NCI-H82 (cell line): ENCODE measurements at places on chromosomes 12 and 14.

- DNase-seq: no peak
Measured at GRCh38 chr12:19461999-19462398, 22.7 kb downstream of the AEBP2 start.

DNA sequence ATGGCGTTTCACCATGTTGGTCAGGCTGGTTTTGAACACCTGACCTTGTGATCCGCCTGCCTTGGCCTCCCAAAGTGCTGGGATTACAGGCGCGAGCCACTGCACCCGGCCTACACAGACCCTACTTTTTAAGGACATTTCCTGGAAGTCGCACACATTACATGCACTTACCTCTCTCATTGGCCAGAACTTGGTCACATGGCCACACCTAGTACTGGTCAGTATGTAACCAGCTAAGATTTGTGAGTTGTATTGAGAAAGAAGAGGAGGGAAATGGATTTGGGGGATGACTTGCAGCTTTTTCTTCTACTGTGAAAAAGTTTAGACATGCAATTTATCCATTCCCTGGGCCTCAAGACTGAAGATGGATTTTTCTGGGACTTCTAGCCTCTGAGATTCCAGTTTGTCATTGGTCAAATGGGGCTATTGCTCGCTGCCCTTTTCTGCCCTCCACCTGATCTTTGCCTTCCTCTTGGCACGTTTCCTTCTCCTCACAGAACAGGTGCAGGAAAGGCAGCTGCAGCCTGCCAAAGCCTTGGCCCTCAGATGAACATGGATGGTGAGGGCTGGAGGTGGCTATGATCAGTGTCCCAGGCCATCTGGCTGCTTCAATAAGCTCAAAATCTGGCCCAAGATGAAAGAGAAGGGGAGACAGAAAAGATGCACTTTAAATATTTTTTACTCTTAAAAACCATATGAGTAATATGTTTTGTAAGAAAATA, 7.1 kb upstream of the ZDHHC22 start:
- DNase-seq: peak; percentile 50

DNA sequence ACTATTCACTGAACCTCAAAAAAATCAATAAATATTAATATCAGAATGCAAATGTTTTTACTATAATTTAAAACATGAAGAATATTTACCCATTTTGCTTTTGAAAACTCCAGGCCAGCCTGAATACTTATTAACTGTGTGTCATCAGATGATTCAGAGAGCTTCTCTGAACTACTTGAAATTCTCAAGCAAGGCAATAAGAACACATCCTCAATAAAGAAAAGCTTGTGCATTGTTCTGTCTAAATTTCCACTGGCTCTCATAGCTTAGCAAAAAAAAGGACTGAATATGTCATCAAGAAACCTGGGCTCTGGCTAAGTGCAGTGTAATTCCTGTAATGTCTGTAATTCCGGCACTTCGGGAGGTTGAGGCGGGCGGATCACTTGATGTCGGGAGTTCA, 194.1 kb downstream of the BTG1 start:
- DNase-seq: no peak

- DNase-seq: no peak
Measured at GRCh38 chr12:33945438-33945784, 76.9 kb upstream of the ALG10 start.

- DNase-seq: no peak
Measured at GRCh38 chr12:62008703-62009102, 251.5 kb upstream of the USP15 start.

GRCh38 chr14:94819531-94819930, 49.6 kb upstream of the GSC start:
- DNase-seq: no peak

DNA sequence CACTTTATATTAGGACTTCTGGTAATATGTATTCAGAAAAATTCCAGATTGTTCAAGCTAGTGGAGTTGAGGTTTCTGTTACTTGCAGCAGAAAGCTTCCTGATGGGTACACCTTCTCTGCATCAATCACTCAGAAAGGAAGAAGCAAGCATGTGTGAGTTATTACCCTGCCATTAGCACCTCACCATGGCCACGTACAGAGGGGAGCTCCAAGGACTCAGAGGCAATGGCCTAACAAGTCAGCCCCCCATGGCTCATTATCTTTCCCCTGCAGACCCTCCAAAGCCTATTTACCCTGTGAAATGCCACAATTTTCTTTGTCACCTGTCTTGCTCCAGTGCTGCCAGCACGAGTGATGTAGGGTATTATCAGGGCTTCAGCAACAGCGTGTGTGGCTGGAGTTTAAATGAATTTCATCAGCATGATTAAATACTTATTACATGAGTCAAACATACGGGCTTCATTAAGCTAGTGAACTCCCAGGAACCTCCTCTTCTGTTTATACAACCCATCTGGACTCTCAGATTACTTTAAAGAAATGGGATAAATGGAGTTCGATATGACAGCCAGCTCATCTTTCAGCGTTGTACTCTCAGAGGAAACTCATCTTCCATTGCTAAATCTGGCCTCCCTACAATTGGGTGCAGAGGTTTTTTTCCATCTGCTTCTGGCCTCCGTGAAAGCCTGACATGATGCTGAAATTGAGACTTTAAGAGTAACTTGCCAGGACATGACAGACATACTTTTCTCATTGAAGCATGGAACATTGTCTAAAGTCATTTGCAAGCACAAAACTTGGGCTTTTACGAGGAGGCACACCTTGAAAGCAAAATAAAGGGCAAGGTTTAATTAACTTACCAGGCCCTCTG, 135.9 kb downstream of the TMEM30B start:
- DNase-seq: peak; percentile 82

DNA sequence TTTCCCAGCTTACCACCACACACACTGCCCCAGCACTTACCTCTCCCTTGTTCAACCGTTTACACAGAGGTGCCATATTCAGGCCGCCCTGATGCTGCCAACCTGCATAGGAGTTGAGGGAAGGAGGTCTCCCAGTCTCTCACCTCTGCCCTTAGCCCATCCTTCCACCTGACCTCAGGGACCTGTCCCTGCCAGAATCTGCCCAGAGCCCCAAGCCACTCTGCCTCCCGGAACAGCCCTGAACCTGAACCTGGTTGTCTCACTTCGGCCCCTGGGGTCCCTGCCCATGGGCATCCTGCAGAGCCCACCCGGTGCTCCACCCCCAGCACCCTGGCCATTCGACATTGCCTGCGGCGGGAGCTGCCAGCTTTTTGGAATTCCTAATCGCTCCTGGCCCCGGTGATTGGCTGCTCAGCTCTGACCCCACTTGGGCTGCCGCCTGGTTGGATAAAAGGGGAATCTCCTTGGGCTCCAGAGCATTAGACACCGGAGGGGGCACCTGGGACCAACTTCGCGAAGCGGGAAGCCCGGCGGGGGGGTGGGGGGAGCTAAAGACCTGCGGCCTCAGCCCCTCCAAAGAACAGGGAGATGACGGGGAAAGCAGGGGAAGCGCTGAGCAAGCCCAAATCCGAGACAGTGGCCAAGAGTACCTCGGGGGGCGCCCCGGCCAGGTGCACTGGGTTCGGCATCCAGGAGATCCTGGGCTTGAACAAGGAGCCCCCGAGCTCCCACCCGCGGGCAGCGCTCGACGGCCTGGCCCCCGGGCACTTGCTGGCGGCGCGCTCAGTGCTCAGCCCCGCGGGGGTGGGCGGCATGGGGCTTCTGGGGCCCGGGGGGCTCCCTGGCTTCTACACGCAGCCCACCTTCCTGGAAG, at the start of gene VSX2:
Gene VSX2 (plus strand): TSS at position 476 of the 874 bp plus-strand sequence. CDS start 113 bp downstream, at position 589.
- DNase-seq: peak; percentile 20
